ENCODE measurements at places on chromosomes 12 and 14.

GRCh38 chr14:94121485-94121884 is 7.9 kb downstream of the IFI27L2 start:
- no peak for DNase-seq

- no peak for DNase-seq
Observed at GRCh38 chr12:87280893-87281292, 748.3 kb downstream of the C12orf50 start.

DNA sequence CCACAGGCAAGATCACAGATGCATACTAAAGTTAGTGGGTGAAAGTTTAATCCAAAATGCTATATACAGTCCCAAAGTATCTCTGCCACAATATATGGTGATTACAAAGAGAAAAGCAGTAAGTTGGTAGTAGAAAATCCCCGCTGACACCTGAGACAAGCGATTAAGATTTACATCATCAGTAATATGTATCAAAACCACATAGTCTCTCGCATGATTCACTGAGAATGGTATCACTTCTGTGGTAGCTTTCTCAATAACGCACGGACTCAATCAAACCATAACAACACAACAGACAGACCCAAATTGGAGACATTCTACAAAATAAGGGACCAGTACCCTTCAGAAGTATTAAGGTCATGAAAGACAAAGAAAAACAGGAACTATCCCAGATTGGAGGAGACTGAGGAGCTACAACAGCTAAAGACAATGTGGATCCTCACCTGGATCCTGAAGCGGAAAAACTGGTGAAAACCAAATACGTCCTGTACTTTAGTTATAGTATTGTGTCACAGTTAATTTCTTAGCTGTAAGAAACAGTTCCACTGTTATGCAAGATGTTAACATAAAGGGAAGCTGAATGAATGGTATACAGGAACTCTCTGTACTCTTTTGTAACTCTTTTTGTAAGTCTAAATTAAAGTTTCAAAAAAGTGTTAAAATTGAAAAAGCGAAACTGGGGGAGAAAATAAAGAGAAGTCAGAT is 51.0 kb downstream of the SPTLC2 start:
- DNase-seq: no peak

- DNase-seq: peak; percentile 63
Observed at GRCh38 chr14:30194741-30195148, 267.1 kb upstream of the PRKD1 start.

DNA sequence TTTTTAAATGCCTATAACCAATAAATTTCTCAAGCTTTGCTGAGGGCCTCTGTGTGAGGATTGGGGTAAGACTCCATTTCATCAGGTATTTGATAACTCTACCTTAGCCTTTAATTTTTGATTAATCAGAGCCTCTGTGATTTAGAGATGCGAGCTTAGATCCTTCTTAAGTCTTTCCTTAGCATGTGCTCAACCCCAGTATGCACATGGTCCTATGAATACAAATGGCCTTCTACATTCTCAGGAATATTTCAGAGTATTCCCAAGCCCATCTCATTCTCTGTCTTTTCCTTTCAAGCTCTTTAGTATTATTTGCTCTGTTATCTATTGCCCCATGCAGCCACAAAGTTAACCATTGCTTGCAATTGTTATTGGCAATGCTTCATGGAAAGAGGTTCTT is 1407.7 kb downstream of the LRFN5 start:
- DNase-seq: no peak

DNA sequence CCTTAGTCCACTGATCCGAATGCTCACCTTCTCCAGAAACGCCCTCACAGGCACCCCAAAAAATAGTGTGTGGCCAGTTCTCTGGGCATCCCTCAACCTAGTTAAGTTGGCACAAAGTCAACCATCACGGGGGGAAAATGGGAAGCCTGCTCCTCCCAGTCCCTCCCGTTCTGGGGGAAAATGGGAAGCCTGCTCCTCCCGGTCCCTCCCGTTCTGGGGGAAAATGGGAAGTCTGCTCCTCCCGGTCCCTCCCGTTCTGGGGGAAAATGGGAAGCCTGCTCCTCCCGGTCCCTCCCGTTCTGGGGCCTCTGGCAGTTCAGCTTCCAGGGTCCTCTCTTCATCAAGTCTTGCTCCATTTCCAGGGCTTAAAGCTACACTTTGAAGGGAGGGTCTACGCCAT is 106.1 kb downstream of the RIMBP2 start:
- DNase-seq: no peak

DNA sequence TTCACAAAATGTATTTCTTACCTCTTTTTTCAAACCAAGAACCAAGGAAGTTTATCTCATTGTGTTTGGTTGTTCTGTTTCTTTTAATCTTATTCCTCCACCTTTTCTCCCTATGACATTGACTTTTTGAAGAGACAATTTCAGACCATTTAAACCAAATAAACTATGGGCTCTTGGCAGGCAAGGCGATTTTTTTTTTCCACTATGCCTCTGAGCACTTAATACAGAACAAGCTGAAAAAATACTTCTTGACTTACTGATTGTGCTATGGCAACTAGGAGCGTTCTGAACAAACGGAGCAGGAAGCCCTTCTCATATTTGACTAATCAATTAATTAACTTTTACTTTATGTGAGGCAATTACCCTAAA is 98.0 kb downstream of the ZNF664 start:
- no peak for DNase-seq

GRCh38 chr12:100141666-100141997 is 1.0 kb downstream of the BLTP3B start:
- DNase-seq: peak; percentile 67

- no peak for DNase-seq
Observed at GRCh38 chr14:104926619-104927431, 2.1 kb downstream of the PLD4 start.

DNA sequence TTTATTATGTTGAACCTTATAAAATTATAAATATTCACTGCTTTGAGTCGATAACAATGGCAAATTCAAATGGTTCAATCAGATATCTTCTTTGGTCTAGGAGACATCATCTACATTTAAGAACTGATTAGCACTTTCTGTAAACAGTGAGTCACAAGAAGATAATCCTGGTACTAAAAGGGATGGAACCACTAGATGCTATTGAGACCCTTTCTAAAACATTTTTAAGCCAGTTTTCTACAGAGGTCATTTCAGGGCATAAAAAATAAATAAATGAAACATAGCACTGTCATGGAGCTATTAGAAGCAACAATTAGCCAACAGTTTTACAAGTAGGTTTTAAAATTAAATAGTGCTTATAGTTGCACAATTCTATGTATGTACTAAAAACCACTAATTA is 212.2 kb downstream of the DUSP6 start:
- DNase-seq: no peak

DNA sequence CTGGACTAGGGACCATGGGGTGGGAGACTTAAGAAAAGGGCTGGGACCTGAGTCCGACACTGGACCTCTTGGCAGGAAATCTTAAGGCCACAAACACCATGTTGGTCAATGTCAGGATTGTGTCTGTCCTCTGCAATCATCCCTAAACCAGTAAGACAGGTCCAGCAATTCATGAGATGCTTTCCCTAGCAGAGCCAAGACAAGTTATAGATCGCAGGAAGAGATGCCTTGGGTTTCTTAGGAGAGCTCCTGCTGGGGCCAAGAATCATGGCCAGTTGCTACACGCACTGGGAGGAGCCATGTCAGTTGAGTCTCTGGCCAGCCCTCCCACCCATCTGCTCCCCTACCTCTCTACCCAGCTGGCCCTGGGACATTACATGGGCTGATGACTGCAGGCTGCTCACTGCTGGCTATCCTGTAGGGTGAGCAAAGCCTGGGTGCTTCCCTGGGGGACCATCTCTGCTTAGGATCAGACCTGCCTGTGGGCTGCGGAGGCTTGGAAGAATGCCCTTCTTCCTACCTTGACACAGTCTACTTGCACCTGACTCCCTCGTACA is 14.2 kb downstream of the PLEKHH1 start:
- no peak for DNase-seq

- no peak for DNase-seq
Observed at GRCh38 chr14:55220230-55220629, 28.8 kb upstream of the DLGAP5 start.

- DNase-seq: no peak
Observed at GRCh38 chr14:91303091-91303923, 58.8 kb upstream of the GPR68 start.
